Thoracic aorta endothelial cell (primary cell): ENCODE measurements at places on chromosomes 2 and 18. TPM values are rescaled to one million over a fixed set of nuclear protein-coding genes. Genes with fewer than 3 reads are reported as not detected.

The NLRC4 gene
- total RNA-seq: not detected in 2 replicates

The GLI2 gene
- total RNA-seq: 0.13 TPM in 1 of 2 replicates, not detected in the other

The ANKRD30BL gene
- not detected in 2 replicates for total RNA-seq

The MARCO gene
- total RNA-seq: not detected in 2 replicates

The MLPH gene
- 0.27 TPM in 1 of 2 replicates, not detected in the other for total RNA-seq

The MYO1B gene
- 45.5 and 84.6 TPM in 2 replicates for total RNA-seq

The FEV gene
- total RNA-seq: not detected in 2 replicates

The CHRNG gene
- total RNA-seq: not detected in 2 replicates

The TRABD2A gene
- 0.66 and 5.1 TPM in 2 replicates for total RNA-seq

The CHRND gene
- not detected in 2 replicates for total RNA-seq

The CIAO1 gene
- total RNA-seq: 88.0 and 97.3 TPM in 2 replicates

The STAT4 gene
- 0.07 and 0.27 TPM in 2 replicates for total RNA-seq

The UGT1A5 gene
- total RNA-seq: not detected in 2 replicates

The IL18RAP gene
- 0.07 TPM in 1 of 2 replicates, not detected in the other for total RNA-seq

The EGR4 gene
- not detected in 2 replicates for total RNA-seq

The AOX1 gene
- total RNA-seq: 6.9 and 8.6 TPM in 2 replicates

The SLC9A4 gene
- not detected in 2 replicates for total RNA-seq

The SCN1A gene
- total RNA-seq: not detected in 2 replicates

The APCDD1 gene
- 0.36 and 0.53 TPM in 2 replicates for total RNA-seq

The AFF3 gene
- 0.07 TPM in 1 of 2 replicates, not detected in the other for total RNA-seq

The METTL8 gene
- total RNA-seq: 48.9 and 50.5 TPM in 2 replicates

The REG3G gene
- not detected in 2 replicates for total RNA-seq

The ACMSD gene
- total RNA-seq: not detected in 2 replicates

The CDH19 gene
- not detected in 2 replicates for total RNA-seq

The GRHL1 gene
- total RNA-seq: 0.86 and 0.93 TPM in 2 replicates

The PRLH gene
- total RNA-seq: not detected in 2 replicates

The CGREF1 gene
- 1.3 and 3.0 TPM in 2 replicates for total RNA-seq

The PTGR3 gene
- total RNA-seq: 17.7 and 19.9 TPM in 2 replicates

The GKN2 gene
- not detected in 2 replicates for total RNA-seq

The ZNF804A gene
- total RNA-seq: under 0.01 TPM in 2 replicates

The TUBA4B gene
- total RNA-seq: not detected in 2 replicates

The APLF gene
- total RNA-seq: 3.6 and 4.5 TPM in 2 replicates
